ENCODE measurements at places on chromosomes 4 and X.
A peak's percentile ranks its signal among the peaks of the same experiment; 100 is the strongest.

DNA sequence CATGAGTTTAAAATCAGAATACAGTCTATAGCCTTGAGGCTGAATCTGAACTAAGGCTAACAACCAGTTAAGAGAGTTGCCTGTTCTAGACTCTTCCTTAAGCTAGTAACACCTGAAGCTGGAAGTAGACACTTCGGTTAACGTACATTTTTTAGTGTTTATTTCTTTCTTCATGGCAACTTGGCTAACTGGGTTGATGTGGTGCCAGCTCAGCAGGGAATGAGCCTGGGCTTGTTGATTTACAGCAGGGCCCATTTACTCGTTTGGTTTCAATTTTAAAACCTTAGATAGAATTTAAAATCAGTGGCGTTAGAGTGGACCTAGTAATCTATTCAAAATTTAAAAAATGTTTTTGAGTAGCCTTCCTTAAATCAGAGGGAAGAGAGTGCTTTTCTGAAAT, 137.6 kb upstream of the ESX1 start:
- no peak for DNase-seq

GRCh38 chr4:128698386-128698785, 111.1 kb upstream of the JADE1 start:
- DNase-seq: no peak

- no peak for DNase-seq
Measured at GRCh38 chr4:137956256-137956655, 285.9 kb downstream of the SLC7A11 start.

- no peak for DNase-seq
Measured at GRCh38 chr4:74110670-74111069, 11.7 kb upstream of the CXCL2 start.

GRCh38 chr4:97867557-97868091, 275.7 kb downstream of the STPG2 start:
- DNase-seq: no peak

- DNase-seq: peak; percentile 53
Measured at GRCh38 chrX:49754233-49754857, 58.6 kb upstream of the PAGE1 start.

DNA sequence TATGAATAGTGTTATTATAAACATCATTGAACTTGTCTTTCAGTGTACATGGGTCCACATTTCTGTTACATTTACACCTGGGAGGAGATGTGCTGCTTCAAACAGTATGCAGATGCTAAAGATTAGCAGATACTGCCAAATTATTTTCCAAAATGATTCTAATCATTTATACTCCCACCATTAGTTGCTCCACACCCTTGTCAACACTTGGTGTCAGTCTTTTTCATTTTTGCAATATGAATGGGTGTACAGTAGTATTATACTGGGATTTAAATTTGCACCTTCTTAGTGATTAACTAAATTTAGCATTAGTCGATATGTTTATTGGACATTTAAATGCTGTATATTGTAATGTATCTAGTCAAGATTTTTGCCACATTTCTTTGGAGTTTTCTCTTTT, 131.6 kb upstream of the GRID2 start:
- DNase-seq: no peak

GRCh38 chr4:86587381-86588140, 6.6 kb upstream of the PTPN13 start:
- DNase-seq: no peak

DNA sequence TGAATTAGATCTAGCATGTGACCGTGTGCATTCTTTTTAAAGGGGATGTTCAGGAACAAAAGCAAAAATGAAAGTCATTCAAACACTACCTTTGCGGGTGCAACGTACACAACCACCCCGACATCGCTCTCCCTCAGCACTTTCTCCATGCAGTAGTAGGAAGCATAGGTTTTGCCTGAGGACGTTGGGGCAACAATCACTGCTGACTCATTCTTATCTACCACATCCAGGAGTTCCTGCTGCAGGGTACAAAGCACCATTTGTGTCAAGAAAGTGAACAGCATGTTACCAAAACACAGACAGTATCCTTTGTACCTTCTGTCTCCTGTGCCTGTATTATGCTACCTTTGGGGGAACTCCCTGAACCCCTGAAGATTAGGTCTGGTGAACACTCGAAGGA, 58.6 kb downstream of the DDX60L start:
- DNase-seq: no peak

DNA sequence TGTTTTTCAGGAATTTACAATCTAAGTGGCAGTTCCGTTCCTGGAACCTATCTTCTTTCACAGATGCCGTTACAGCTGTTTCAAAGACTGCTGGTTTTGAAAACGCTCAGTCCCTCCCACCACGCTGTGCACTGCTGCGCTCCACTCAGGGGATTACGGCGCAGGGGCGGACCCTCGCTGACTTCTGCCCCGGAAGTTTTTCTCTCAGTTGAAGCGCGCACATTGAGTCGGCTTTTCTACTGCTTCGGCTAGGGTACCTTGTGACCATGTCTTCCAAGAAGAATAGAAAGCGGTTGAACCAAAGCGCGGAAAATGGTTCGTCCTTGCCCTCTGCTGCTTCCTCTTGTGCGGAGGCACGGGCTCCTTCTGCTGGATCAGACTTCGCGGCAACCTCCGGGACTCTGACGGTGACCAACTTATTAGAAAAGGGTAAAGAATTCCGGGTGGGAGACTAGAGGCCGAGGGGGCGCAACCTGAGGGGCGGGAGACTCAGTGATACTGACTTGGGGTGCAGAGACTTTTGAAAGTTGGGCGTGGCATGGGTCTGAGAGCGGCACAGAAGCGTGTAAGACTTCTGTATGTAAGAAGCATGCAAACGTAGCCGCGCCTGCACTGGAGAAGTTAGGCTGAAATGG, 597 bp upstream of the NUDT6 start:
- peak; percentile 81 for DNase-seq

DNA sequence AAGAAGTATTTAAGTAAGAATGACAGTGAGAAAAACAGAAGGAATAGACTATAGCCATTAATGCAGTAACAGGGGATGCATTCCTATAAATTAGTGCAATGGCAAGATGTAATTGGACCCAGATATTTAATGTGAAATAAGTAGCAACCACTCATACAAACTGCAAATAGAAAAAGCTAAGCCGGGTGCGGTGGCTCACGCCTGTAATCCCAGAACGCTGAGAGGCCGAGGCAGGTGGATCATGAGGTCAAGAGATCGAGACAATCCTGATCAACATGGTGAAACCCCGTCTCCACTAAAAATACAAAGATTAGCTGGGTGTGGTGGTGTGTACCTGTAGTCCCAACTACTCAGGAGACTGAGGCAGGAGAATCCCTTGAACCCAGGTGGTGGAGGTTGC, 845.8 kb downstream of the PDHA2 start:
- DNase-seq: no peak

- DNase-seq: no peak
Measured at GRCh38 chr4:110074570-110074969, 123.8 kb downstream of the ELOVL6 start.

DNA sequence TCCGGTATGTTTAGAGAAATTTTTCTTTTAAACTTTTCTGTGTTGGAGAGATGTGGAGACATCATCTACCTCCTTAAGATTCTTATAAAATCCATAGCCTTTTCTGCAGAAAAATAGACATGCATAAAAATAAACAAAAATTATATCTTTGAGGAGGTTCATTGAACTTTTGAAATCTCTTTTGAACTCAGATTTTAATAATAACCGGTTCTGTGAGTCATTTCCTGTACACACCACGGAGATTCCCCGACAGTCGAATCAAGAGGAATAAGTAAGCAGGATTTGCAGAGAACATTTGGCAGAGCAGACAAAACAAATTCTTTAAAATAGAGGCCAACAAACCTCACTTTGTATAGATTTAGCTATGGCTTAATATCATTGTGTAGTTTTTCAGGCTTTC, 918.7 kb upstream of the POU3F4 start:
- DNase-seq: no peak

DNA sequence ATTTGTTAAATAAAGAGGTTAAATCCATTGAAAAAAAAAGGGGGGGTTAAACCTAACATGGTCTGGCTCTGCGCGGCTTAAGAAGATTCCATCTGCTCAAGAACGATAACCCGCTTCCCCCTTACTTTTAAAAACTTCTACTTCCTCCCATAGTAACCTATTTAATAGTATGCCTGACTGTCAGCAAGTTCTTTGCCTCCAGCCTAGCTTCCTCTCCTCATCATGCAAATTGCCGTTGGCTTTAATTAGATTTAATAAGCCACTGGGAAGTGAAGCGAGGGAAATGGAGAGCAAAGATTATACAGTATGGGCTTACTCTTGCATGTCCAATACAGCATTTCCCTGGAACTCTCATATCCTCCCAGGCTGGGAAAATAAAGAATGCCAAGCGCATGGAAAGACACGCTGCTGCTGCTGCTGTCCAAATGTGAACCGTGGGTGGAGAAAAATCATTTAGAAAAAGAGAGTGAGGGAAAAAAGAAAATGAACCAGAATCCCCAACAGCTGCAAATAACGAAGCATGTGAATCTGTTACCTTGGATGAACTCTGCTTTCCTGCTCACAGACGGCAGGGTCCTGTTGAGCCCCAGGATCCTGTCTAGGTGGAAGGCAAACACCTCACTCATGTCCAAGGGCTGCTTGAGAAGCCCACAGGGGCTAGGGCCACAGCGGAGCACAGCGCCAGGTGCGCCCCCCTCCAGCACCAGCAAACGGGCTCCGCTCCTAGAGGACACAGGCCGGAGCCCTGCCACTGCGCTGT, 2.7 kb downstream of the GASK1B start:
- no peak for DNase-seq

GRCh38 chrX:48003367-48003757, 427 bp downstream of the ZNF182 start:
- DNase-seq: peak; percentile 2

GRCh38 chrX:38220415-38221390, at the start of gene SRPX:
Gene SRPX, minus strand, starts transcription at chrX:38220871. Its CDS starts 79 bp downstream, at chrX:38220792.
- peak; percentile 52 for DNase-seq

- DNase-seq: no peak
Measured at GRCh38 chr4:105613306-105613705, 60.9 kb downstream of the ARHGEF38 start.

DNA sequence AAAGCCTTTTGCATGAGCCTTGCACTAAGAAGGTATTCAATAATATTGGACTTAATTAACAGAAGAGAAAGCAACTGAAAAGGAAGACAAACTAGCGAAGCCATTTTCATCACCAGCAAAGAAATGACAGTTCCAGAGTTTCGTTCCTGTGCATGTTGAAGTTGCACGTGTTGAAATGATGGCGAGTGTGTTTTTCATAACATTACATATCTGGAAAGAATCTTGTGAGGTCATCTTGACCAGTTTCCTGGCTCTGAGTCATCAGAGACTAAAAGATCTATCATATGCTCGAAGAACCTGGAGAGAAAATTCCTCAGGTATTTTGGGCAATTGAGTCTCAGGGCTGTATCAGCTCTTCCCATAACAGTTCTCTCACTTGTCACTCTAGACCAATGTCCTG, 106.2 kb upstream of the MAML3 start:
- no peak for DNase-seq

GRCh38 chr4:112516471-112517066, 589 bp upstream of the NEUROG2 start:
- DNase-seq: peak; percentile 76

GRCh38 chr4:108018040-108018883, 28.6 kb downstream of the HADH start:
- DNase-seq: peak; percentile 89

- DNase-seq: peak; percentile 89
Measured at GRCh38 chrX:47523297-47523696, 37.7 kb upstream of the ARAF start.

DNA sequence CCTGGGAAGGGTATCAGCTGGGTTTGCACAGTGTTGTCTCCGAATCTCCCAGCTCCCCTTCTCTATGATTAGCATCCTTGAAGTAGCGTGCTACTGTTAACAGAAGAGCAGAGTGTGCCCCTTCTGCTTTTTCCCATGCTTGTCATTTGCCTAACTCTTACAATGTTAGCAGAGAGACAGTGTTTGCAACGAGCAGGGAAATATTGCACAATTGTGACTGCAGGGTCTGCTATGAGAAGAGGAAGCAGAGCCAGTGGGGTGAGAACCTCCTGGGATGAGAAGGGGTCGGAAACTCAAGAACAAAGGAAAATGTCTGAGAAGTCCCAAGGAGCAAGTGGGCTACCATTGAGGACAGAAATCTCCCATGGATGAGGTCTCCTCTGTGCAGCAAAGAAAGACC, 7.8 kb upstream of the CHRNA9 start:
- no peak for DNase-seq

DNA sequence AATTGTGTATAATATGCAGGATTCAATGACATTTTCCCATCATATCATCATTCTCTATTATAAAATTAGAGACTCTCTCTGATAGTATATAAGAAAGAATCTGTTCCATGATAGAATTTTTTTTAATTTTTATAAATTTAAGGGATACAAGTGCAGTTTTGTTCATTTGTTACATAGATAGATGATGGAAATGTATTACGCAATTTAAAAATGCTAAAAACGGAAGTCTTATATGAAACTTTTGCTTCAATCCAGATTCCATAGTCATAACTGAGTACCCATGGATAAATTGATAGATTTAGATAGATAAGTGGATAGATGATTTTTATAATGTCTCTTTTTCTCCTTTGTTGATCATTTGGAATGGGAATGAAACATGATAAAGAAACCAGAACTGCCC, 24.9 kb upstream of the MAGEB2 start:
- no peak for DNase-seq
